Activated CD8-positive, alpha-beta memory T cell treated with anti-CD3 and anti-CD28 coated beads for 4 hours (primary cell): ENCODE measurements at places on chromosomes 4 and X.

GRCh38 chr4:15689540-15689939, 7.9 kb downstream of the FAM200B start:
- DNase-seq, result no peak

GRCh38 chrX:24175276-24175675, 25.7 kb downstream of the ZFX start:
- no peak for DNase-seq

- no peak for DNase-seq
These were observed 25.6 kb upstream of the PTTG2 start for GRCh38 chr4:37934609-37935008.

DNA sequence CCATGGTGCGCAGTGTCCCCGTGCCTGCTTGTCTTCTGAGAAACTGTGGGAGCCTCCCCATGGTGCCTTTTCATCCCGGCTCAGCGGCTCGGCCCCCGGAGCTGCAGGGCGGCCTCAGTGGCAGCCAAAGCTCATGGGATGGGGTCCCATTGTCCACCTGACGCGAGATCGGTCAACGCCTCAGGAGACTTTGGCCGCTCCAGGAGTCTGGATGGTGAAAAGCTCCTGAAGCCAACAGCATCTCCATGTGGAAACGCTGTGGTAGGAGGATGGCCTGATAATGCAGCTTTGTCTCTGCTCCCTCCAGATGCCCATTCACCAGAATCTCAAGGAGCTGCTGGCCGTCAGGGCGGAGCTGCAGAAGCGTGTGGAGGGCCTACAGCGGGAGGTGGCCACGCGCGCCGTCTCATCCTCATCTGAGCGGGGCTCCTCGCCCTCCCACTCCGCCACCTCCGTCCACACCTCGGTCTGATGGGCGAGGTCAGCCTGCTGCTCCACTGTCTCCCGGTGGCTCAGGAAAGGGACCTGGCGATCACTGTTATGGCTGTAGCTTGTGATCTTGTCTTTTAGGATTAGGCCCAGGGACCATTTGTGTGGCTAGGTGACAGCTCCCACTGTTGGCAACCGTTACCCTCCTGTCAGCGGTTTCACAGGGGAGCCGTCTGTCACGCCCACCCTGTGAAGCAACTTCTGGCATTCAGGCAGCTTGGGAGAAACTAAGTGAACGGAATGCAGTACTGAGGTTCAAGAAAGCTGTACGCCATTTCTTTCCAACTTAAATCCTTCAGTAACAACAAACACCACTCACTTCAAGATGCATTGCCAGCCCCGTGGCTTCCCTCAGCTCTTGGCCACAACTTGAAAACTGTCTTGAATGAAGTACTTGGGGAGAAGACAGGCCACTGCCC, 69.3 kb downstream of the MTMR1 start:
- no peak for DNase-seq

DNA sequence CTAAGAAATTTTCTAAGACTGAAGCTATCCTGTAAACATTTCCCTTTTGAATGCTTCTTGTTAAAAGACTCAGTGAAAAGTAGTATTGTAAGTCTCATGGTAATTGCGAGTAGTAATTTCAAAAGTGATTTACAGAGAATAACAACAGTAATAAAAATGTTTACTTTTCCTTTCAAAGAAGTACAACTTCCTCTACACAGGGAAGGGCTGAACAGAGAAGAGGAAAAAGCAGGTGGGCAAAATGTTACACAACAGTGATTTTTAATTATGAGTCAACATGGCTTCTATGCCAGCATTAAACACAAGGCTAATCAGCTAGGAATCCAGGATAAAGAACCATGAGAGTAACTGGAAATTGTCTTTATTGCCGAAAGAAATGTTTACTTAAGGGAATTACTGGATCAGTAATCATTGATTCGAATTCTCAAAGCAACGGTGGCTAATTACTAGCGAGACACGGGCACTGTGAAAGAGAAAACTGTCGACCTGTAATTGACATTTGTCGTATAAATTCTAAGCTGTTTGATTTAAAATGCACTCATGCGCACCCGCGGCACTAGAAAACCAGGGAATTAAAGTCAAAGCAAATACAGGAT, 15.4 kb downstream of the UTP3 start:
- no peak for DNase-seq

- no peak for DNase-seq
These were observed 28.1 kb upstream of the RASGEF1B start for GRCh38 chr4:81499840-81500239.

DNA sequence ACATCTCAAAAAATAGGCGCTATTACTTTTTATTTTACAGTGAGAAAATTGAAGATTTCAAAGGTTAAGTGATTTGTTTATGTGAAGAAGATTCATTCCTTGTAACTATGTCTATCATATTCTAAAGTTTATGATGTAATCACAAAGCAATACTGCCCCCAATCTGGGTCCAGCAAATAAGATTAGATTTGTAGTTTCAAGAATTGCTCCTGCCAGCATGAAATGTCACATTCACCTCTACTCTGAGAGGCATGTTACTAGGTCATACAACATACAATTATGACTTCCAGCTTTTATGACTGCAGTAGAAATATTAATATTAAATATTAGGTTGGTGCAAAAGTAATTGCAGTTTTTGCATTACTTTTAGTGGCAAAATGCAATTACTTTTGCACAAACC, 976.2 kb downstream of the FSTL5 start:
- no peak for DNase-seq
